ENCODE measurements at places on chromosomes 2 and 18.

GRCh38 chr2:62304429-62305417 is 108.8 kb downstream of the B3GNT2 start:
- H3K27me3 ChIP-seq = no peaks in the 10 kb centered on the region
- DNase-seq = no peak
- no peaks in the 10 kb centered on the region for H3K4me1 ChIP-seq
- no peaks in the 10 kb centered on the region for H3K36me3 ChIP-seq
- no peak overlapping the region for H3K4me3 ChIP-seq
- H3K27ac ChIP-seq = no peak overlapping the region

GRCh38 chr2:176270100-176270750 is 983 bp downstream of the MTX2 start:
- H3K4me1 ChIP-seq = no peaks in the 10 kb centered on the region
- DNase-seq = no peak
- peak overlapping the region; percentile 71 for H3K4me3 ChIP-seq
- no peaks in the 10 kb centered on the region for H3K36me3 ChIP-seq
- peak overlapping the region; percentile 83 for H3K27ac ChIP-seq
- H3K27me3 ChIP-seq = no peaks in the 10 kb centered on the region

GRCh38 chr2:240387669-240388358 is 47.6 kb upstream of the GPC1 start:
- H3K27ac ChIP-seq = no peak overlapping the region
- peak; percentile 81 for DNase-seq
- no peaks in the 10 kb centered on the region for H3K36me3 ChIP-seq
- no peak overlapping the region for H3K4me3 ChIP-seq
- H3K27me3 ChIP-seq = no peaks in the 10 kb centered on the region

DNA sequence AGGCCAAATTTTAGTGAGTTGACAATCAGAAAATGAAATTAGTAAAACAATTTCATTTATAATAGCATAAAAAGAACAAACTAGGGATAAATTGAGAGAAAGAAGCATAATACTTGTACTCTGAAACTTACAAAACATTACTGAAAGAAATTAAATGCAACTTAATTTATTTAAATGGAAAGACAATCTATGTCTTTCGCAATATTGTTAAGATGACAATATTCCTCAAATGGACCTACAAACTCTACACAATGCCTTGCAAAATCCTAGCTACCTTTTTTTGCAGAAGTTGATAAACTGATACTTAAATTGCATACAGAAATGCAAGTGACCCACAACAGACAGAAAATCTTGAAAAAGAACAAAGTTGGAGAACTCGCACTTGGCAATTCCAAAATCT is 9.1 kb downstream of the EPG5 start:
- H3K27me3 ChIP-seq = no peaks in the 10 kb centered on the region
- H3K4me1 ChIP-seq = peaks cover 10% of the 10 kb centered on the region
- H3K36me3 ChIP-seq = peaks cover 13% of the 10 kb centered on the region
- H3K4me3 ChIP-seq = no peak overlapping the region

GRCh38 chr2:192885569-192886160 is 690.9 kb upstream of the TMEFF2 start:
- no peaks in the 10 kb centered on the region for H3K27me3 ChIP-seq
- no peaks in the 10 kb centered on the region for H3K4me1 ChIP-seq
- no peaks in the 10 kb centered on the region for H3K36me3 ChIP-seq
- no peak for DNase-seq
- no peak overlapping the region for H3K4me3 ChIP-seq
- H3K27ac ChIP-seq = no peak overlapping the region

GRCh38 chr2:232132181-232132580 is 170.7 kb downstream of the DIS3L2 start:
- peaks cover 38% of the 10 kb centered on the region for H3K36me3 ChIP-seq
- no peak overlapping the region for H3K4me3 ChIP-seq
- no peaks in the 10 kb centered on the region for H3K4me1 ChIP-seq
- H3K27me3 ChIP-seq = no peaks in the 10 kb centered on the region
- no peak overlapping the region for H3K27ac ChIP-seq
- DNase-seq = no peak

DNA sequence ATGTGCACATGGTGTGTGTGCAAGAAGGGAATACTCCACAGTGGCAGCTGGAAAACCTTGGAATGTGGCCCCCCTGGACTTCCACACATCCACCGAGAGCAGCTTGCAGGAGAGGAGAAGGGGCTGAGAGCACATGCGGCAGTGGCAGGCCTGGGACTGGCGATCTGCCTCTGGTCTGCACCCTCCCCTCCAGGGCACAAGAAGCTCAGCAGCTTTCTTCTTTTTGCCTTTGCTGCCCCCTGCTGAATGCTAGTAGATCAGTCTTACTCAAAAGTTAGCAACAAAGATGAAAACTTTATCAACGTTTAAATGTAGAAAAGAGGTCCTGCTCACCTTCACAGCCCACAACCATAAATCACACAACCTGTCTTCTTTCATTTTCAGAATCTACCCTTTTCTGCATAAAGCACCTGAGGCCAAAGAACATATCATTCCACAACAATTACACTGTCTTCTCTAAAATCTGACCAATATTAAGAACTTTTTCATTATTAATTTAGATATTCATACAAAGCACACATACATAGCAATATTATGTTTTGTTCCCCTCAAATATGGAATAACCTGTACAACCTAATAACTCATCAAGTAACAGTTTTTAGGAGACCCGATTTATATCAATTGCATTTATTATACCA is 34.6 kb downstream of the TGFBRAP1 start:
- no peaks in the 10 kb centered on the region for H3K27me3 ChIP-seq
- peaks cover under 1% of the 10 kb centered on the region for H3K36me3 ChIP-seq
- H3K4me1 ChIP-seq = no peaks in the 10 kb centered on the region

DNA sequence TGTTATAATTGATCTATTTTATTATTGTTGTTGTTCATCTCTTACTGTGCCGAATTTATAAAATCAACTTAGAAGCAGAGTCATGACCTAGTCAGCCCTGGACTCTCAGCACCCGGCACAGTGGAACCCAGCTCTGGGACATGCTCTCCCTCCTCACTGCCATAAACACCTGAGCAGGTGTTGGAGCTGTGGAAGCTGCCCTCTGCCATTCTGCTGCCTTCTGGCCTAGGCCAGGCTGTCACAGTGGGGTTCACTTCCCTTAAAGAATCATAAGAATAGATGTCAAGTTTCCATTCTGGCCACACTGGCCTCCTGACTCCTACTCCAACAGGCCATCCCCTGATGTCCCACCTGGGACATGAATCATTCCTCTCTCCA is 192.2 kb downstream of the ZFP36L2 start:
- H3K4me3 ChIP-seq = no peak overlapping the region
- peak; percentile 41 for DNase-seq
- no peaks in the 10 kb centered on the region for H3K27me3 ChIP-seq
- H3K27ac ChIP-seq = no peak overlapping the region

GRCh38 chr2:72745679-72746368 is 80.0 kb downstream of the EXOC6B start:
- H3K27ac ChIP-seq = no peak overlapping the region
- no peaks in the 10 kb centered on the region for H3K27me3 ChIP-seq
- no peak overlapping the region for H3K4me3 ChIP-seq

- H3K4me1 ChIP-seq = no peaks in the 10 kb centered on the region
- H3K27ac ChIP-seq = peak overlapping the region; percentile 42
- no peak overlapping the region for H3K4me3 ChIP-seq
- H3K27me3 ChIP-seq = no peaks in the 10 kb centered on the region
- DNase-seq = peak; percentile 12
Measured at GRCh38 chr18:79939096-79939495, 12.4 kb downstream of the SLC66A2 start.

DNA sequence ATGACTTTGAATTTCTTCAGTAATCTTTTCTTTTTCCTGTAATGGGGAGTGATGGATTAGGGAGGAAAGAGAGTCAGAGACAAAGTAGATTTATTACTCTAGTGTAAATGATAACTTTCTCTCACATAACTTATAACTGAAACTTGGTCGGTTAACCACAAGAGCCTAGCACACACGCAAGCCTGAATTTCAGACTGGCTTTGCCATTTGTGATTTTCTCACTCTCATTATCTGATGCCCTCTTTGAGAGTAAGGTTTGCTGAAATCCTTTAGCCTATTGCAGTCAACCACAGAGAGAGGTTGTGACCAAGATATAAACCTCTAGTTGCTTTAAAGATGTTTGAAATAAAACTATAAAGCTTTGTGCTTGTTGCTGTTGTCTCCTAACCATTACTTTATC is 117.9 kb upstream of the NETO1 start:
- H3K36me3 ChIP-seq = no peaks in the 10 kb centered on the region
- H3K4me3 ChIP-seq = no peak overlapping the region
- H3K4me1 ChIP-seq = no peaks in the 10 kb centered on the region

GRCh38 chr2:62527478-62528210 is 21.6 kb upstream of the TMEM17 start:
- no peaks in the 10 kb centered on the region for H3K27me3 ChIP-seq
- no peak overlapping the region for H3K4me3 ChIP-seq
- H3K36me3 ChIP-seq = no peaks in the 10 kb centered on the region
- DNase-seq = no peak

GRCh38 chr2:227853765-227854271 is 17.6 kb upstream of the DAW1 start:
- H3K4me1 ChIP-seq = no peaks in the 10 kb centered on the region
- no peak overlapping the region for H3K27ac ChIP-seq
- no peak for DNase-seq
- no peak overlapping the region for H3K4me3 ChIP-seq

GRCh38 chr2:26914659-26915310 is 55.7 kb upstream of the MAPRE3 start:
- H3K4me3 ChIP-seq = no peak overlapping the region
- no peaks in the 10 kb centered on the region for H3K4me1 ChIP-seq
- H3K27ac ChIP-seq = no peak overlapping the region
- DNase-seq = no peak
- H3K36me3 ChIP-seq = no peaks in the 10 kb centered on the region
- H3K27me3 ChIP-seq = no peaks in the 10 kb centered on the region

DNA sequence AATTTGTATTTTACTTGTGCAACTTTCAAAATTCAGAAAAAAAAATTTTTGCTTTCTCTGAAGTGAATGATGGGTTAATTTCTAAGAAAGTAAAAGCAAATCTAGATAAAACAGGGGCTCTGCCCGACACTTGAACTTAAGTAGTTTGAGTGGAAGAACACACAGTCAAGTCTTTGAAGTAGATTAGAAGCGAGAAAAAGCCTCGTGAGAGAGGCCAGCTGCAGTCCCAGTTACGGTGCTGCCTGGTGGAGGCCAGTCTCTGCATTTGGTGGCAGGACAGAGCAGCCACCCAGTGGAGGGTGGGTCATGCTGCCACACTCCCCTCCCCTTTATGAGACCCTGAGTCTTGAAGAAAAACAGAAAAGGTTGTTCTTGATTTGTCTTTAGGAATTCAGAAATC is 81.8 kb downstream of the INPP5D start:
- no peak for DNase-seq
- H3K27ac ChIP-seq = no peak overlapping the region
- H3K36me3 ChIP-seq = no peaks in the 10 kb centered on the region

DNA sequence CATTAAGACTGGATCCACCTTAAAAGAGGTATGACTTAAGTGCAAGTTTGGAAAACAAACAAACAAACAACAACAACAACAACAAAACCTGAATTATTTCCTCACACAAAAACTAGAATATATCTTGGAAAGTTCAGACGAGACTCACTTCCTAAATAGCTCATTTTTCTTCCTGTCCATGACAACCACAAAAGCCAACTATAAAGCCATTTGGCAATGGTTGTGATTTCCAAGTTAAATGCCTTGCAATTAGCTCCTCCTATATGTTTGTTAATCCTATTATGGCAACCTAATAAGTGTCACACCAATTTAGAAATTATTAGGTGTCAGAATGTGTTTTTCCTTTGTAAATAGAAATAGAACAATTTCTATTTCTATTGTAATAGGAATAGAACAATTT is 91.6 kb upstream of the ARL5A start:
- H3K4me3 ChIP-seq = no peak overlapping the region
- H3K27ac ChIP-seq = no peak overlapping the region
- no peaks in the 10 kb centered on the region for H3K27me3 ChIP-seq
- H3K36me3 ChIP-seq = no peaks in the 10 kb centered on the region

DNA sequence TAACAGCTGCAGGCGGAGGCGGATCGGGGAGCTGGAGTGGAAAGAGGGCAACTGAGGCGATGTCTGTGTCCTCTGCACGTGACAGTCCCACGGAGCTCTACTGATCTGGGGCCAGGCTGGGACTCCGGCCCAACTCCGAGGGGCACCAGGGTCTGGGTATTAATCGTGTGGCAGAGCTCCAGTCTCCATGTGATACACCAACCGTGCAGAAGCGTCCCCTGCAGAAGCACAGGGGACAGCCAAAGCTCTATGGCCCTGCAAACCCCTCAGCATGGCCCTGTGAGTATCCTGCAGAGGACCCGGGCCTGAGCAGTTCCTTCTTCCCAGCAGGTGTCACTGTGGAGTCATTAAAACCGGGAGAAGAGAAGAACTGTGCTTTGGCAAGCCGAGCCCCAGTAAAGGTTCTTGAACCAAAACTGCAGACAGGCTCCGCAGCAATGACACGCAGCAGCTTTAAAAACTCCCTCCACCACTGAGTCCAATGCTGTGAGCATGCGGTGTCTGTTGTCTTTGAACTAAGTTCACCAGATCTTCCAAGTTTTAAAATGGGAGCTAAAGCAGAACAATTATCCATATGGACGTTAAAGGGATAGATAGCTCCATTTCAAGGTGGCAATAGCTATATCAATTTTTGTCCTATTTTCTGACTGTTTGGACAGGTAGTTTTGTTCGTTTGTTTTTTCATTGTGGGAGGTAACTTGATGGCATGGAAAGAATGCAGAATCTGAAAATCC is 79.4 kb downstream of the TMEM182 start:
- DNase-seq = peak; percentile 66
- no peaks in the 10 kb centered on the region for H3K36me3 ChIP-seq
- H3K4me1 ChIP-seq = no peaks in the 10 kb centered on the region
- no peak overlapping the region for H3K27ac ChIP-seq
- H3K4me3 ChIP-seq = no peak overlapping the region

DNA sequence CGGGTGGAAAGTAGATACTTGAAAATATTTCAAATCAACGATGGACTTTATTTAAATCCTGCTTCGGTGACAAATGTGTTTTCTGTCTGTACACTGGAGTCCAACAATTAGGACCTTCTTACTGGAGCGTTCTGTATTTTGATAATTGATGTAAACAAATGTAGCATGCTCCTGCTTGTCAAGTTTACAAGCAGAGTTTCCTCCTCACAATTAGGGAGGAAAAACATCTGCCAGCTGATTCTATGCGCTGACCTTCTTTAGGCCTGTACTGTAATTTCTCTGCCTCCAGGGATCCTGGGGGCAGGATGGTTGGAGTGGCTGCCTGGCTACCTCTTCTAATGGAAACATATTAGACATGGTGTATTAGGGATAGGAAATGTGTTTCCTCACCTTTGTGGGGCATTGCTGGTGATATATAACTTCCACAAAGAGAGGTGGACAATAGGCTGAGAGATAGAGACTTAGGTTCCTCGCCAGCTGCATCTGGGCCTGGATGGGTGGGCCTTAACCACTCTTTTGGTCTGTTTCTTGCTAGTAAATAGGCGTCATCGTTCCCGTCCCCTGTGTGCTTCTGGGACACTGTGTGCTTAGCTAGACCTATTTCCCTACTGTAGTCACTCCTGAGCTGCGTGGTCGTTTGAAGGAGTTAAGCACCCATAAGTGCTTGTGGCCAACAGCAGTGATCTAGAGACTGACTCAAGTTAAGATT is 19.3 kb downstream of the GATA6 start:
- H3K36me3 ChIP-seq = no peaks in the 10 kb centered on the region
- no peaks in the 10 kb centered on the region for H3K4me1 ChIP-seq
- H3K27ac ChIP-seq = peak overlapping the region; percentile 32
- H3K27me3 ChIP-seq = no peaks in the 10 kb centered on the region
